ENCODE measurements at places on chromosomes 4 and X.

DNA sequence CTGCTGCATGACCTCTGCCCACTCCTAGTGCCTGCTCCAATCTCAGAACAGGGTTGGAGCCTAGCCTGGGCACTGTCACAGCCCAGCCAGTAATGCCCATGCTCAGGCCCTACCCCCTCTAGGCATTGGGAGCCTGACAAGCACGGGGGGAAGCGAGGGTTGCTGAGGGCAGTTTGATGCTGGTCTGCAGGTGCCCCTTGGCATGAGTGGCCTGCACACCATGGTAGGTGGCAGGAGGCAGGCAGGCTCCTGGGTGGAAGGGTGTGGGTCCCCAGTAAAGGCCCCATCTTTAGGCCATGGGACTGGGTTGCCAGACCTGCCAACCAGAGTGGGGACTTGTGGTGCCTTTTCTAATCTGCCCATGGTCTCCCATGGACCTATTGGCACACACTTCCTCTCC, 72.1 kb upstream of the DCAF12L2 start:
- no peak for DNase-seq

DNA sequence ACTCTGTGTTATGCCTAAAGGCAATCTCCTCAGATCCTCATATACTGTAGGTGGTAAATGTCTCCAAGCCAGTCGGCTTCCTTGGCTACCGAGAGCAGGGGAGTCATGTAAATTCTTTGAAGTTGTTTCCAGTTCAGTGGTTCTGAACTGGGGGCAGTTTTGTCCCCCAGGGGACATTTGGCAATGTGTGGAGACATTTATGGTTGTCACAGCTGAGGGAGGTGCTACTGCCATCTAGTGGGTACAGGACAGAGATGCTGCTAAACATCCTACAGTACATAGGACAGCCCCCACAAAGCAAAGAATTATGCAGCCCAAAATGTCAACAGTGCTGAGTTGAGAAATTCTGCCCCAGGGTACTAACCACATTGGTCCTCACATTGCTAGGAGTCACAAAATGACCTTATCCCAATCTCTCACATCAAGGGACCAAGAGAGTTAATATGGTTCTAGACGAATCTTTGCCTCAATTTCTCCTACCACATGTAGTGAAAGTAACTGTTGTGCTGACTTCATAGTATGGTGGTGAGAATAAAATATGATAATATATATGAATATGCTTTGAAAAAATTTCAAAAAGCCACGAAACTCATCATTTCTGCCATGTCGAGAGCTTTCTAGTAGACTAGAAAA, 104.4 kb upstream of the ARHGAP24 start:
- DNase-seq, result no peak

DNA sequence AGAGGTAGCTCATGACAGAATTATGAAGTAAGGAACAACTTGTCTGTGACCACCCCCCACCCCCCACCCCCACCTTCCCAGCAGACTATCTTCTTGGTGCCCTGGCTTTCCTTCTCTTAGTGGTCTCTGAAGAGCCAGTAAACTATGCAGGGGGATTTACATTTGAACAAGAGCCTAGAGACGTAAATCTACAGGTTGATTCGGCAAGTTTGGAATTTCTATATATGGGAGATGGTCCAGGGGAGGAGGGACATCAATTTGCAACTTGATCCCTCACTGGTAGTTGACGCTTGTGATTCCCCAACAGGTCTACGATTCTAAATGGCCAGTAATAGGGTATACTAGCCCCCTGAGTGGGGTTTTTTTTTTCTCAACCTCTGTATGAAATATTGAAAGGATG, 36.7 kb downstream of the IL13RA1 start:
- DNase-seq, result no peak

GRCh38 chr4:75566911-75567310, 11.0 kb downstream of the ODAPH start:
- no peak for DNase-seq

DNA sequence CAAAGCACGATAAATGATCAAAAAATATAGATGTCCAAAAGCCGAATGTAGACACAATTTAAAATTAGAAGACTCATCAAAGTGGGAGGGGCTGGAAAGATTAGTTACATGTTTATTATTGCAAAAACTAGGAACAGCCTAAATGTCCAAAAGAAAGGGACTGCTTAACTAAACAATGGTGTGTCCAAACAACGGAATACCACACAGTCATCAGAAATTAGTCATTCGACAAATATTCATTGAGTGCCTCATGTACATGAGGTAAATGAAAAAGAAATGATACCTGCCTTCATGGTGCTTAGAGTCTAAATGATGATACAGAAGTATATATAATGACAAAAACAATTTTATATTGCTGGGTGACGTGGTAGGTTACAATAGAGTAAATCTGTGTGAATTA, 139.7 kb downstream of the MAML3 start:
- DNase-seq, result no peak

GRCh38 chr4:53908661-53909078, 155.7 kb downstream of the CHIC2 start:
- DNase-seq, result no peak

- DNase-seq, result no peak
Observed at GRCh38 chr4:85860066-85860740, 385.3 kb downstream of the ARHGAP24 start.

DNA sequence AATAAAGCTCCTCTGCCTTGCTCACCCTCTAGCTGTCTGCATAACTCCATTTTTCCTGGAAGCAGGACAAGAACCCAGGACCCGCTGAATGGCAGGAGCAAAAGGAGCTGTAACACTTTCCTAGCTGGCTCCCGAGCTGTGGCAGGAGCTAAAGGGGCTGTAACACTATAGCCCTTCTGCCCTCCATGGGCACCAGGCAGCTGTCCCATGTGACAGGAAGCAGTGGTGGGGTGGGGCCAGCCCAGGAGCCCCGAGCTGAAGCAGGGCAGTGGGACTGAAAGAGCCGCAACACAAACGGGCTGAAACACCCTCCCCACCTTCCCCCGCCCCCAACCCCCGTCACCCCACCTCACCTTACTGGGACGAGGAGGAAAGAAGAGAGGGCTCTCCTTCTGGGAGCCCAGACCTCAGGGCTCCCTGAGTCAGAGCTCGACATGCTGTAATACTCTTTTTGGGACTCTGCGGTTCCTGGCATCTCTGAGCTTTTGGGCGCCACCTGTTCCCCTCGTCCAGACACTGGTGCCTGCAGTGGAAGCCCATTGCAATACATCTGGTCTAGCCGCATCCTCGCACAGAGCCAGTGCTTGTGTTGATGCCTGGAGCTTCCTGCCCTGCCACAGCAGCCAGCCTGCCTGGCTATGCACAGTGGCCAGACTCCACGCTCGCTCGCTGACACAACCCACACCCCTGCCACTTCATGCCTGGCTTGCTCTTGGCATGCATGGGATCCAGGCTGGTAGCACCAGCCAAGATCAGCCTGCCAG, 39.4 kb downstream of the PPM1K start:
- no peak for DNase-seq

- DNase-seq, result no peak
Observed at GRCh38 chr4:126850286-126850685, 782.5 kb upstream of the INTU start.

DNA sequence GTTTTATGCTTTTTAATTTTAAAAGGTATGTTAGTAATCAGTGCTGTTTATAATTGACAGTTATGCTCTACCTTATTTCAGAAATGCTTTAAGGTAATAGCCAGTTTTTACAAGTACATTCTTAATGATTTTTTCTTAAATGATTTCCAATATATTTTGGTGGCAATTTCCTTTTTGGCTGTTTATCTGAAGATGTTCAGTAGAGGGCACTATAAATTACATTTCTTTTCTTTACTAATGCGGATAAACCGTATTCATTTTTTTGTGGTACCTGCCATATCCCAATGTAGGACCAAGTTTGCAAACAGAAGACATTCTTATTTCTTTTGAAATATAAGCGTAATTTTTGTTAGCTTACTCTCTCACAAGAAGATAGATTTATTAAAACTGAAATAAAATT, 65.4 kb downstream of the CCKAR start:
- DNase-seq, result no peak

DNA sequence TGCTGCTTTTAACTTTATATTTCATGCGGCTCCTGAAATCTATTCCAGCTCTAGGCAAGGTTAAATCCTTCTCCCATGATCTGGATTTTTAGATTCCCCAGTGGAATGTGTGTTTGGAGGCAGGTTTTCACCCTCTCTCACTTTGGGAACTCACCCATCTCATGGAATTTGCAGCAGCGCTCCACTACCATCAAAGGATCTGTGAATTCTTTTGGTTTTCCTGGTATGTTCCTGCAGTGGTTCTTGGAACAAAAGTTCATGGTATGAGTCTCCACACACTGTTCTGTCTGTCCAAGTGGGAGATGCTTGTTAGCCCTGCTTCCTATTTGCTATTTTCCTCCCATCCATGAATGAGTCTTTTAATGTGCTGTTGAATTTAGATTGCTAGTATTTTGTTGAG, 14.0 kb downstream of the APOOL start:
- DNase-seq, result no peak

DNA sequence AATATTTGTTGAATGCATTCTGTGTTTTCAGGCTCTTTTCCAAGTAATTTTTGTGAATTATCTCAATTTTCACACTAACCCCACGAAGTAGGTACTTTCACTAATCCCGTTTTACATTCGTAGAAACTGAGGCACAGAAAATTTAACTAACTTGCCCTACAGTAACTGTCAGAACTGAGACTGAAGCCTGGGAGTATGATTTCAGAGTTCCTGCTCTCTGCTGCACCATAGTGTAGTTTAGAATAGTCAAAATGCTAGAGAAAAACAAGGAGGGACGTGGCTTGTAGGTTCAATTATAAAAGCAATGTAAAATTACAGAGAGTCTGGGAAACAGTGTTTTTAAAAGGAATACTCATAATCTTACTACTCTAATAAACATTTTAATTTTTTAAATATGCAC, 2.2 kb downstream of the CLCN3 start:
- DNase-seq, result no peak

DNA sequence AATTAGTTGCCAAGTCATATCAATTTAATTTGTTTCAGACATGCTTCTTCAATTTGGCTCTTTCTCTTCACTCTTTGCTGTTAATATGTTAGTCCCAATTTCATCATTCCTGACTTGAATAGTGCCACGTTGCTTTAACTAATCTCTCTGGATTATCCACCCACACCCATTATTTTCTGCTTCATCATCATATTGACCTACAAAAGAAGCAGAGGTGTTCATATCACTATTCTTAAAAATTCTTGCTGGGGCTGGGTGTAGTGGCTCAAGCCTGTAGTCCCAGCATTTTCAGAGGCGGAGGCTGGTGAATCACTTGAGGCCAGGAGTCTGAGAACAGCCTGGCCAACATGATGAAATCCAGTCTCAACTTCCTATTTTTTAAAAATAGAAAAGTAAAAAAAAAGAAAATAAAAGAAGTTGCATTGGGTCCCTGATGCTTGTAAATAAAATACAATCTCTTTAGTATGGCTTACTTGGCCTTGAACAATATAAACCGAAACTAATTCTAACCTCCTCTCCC, 65.7 kb upstream of the KCNIP4 start:
- DNase-seq, result no peak

DNA sequence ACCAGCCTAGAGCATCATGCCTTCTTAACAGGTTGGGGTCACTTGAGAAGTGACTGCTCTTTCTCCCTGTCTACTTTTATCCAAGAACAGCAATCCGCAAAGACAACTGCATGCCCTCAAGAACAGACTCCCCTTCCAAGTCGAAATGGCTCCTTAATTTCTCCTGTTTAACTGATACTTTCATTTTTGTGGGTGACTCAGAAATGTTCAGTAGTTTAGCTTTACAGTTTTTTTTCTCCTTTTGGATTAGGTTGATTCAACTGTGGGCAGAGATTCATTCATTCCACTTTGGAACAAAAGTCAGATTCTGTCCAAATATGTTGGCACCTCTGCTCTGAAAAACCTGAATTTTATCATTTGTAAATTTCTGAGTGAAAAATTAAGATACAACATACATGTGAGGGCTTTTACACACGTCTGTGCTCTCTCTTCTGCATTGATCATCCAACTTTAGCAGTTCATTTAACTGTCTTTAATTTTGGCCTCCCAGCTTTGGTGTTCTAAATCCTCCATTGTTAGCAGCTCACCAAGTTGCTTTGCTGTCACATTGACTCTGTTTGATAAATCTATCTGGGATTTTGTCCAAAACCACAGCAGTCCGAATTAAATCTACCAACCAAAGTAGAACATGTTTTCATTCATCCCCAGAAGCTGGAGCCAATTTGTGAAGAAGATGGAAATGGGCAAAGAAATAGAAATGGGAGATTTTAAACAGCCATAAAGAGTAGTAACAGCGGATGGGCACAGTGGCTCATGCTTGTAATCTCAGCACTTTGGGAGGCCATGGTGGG, 50.0 kb downstream of the HOPX start:
- DNase-seq, result no peak

DNA sequence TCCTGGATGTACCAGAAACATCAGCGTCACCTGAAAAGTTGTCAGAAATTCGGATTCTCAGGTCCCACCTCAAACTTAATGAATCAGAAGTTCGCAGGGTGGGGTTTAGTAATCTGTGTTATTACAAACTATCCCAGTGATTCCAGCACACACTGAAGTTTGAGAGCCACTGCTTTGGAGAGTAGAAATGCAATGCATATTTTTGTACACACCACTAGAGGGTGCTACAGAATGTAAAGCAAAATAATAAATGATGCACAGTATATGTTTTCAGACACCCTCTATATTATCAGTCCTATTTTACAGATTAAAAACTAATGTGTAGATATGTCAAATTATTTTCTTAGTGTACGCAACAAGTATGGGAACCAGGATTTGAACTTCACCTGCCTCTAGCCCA, 2.4 kb upstream of the MORF4L2 start:
- DNase-seq, result no peak

GRCh38 chr4:152808670-152809069, 28.9 kb downstream of the ARFIP1 start:
- DNase-seq, result no peak

DNA sequence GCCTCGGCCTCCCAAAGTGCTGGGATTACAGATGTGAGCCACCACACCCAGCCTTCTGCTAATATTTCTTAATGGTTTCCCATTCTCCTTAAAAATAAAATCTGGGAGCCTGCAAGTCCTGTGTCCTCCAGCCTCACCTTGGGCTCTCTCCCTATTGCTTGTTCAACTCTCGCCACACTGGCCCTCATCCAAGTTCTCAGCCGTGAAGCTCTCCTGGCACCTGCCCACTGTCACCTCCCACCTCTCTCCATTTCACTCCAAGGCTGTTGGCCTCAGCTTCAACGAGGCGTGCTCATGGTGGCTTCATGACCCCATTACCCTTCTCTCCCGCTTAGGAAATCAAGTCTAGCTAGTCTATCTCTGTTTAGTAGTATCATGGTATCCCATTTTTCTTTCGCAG, 9.5 kb upstream of the ETNPPL start:
- no peak for DNase-seq

Data from stimulated activated CD8-positive, alpha-beta memory T cell treated with anti-CD3 and anti-CD28 coated beads, Interleukin-4, amount 100 ng/mL, for 1 hour (primary cell).